ENCODE measurements at places on chromosomes 12 and 14.

DNA sequence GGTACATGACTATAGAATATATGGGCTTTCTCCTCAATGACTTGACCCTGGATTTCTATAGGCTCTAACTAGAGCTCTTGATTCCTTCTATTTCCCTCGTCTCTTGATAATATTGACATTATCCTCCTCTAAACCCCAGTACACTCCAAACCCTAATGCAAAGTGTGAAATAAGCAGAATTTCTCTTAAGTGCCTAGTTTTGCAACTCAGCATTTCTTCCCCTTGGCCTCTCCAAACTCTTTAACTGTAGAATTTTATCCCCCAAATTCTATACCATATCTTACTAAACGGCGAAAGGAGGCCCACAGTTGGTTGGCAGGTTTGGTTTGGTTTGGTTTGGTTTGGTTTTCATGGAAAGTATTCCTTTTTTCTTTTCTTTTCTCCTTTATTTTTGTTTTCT lies 498.7 kb downstream of the CCER1 start:
- no peak for DNase-seq

GRCh38 chr12:128312661-128313060 lies 45.7 kb downstream of the TMEM132C start:
- DNase-seq = no peak

DNA sequence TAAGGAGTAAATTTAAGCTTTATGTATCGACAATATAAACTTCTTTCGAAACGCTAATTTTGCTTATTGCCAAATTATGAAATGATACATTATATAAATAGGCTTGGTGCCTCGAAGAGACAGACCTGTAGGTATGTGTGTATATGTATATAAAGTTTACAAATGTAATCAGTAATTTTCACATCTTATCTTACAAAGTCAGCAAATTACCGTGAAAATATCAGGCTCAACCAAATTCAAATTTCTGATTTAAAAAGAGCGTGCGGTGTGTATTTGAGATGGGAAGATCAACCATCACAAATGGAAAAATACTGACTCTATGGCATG lies 605 bp downstream of the ZCRB1 start:
- no peak for DNase-seq

DNA sequence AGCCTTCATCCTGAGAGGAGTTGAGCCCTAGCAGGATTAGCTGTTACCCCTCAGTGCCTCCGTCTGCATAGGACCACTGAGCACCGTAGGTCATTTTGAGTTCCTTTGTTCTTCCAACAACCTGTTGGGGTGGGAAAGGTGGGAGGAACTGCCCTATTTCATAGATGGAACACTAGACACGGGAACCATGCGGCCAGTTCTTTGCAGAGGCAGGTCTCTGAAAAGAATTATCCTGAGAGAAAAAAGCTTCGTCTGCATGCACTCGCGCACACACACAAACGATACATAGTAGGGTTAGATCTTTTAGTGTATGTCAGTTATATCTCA lies 28.5 kb downstream of the TRAFD1 start:
- DNase-seq = no peak

- no peak for DNase-seq
Measured at GRCh38 chr12:69090722-69091121, 148.6 kb upstream of the CPSF6 start.

GRCh38 chr14:81565441-81566290 lies 32.0 kb upstream of the SEL1L start:
- DNase-seq = peak; percentile 41

DNA sequence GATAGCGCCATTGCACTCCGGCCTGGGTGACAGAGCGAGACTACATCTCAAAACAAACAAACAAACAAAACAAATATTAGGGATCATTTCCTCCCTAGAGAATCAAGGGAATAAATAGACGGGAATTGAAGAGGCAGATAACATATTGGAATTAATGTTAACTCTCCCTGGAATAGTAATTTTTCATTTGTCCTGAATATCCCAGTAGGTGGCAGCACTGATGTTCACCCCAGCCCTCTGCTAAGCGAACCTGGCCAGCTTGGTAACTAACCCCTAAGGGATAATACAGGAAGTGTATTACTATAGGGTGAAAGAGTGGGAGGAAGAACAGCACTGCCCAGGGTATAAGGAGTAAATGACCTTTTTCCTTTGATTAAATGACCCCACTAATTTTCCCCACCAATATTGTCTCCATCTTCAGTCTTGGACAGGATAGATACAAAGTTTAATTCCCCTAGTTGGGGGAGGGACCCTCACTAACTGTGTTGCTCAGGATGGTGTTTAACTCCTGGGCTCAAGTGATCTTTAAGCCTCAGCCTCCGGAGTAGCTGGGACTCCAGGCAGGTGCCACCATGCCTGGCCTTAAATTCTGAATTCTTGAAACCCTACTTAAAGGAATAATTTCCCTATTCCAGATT lies 40.5 kb downstream of the SLC2A14 start:
- DNase-seq = peak; percentile 87

GRCh38 chr12:30529489-30530269 lies 166.0 kb downstream of the IPO8 start:
- no peak for DNase-seq

- DNase-seq = no peak
Measured at GRCh38 chr14:100729982-100730381, 3.3 kb downstream of the DLK1 start.

GRCh38 chr14:23294734-23295561 lies 7.7 kb downstream of the PPP1R3E start:
- DNase-seq = peak; percentile 37
